ENCODE measurements at places on chromosomes 16 and 17. TPM values are rescaled to one million over a fixed set of nuclear protein-coding genes. Genes with fewer than 3 reads are reported as not detected.

DNA sequence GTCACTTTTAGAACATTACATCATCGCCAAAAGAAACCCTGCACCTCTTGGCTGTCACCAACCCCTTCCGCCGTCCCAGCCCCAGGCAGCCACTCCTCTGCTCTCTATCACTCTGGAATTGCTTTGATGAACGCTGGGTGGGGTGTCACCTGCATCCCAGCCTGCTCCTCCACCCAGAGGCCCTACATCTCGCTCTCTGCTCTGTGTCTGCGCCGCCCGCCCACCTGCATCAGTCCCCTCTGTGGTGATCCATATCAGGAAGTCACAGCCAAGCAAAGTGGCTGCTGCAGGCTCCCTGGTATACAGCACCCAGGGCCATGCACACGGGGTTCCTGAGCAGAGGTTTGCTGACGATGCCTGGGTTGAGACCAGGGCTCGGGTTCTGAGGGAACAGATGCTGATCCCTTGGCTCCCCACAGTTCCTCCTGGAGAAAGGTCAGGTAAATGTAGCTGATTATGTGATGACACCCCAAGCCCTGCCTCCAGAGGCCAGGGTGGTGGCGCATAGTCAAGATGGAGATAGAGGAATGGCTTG lies 30.8 kb downstream of the MPRIP start:
- DNase-seq: peak; percentile 30
- H3K36me3 ChIP-seq: no peaks in the 10 kb centered on the region
- no peak overlapping the region for H3K4me3 ChIP-seq
- no peaks in the 10 kb centered on the region for H3K27me3 ChIP-seq
- H3K4me1 ChIP-seq: peaks cover 5% of the 10 kb centered on the region

DNA sequence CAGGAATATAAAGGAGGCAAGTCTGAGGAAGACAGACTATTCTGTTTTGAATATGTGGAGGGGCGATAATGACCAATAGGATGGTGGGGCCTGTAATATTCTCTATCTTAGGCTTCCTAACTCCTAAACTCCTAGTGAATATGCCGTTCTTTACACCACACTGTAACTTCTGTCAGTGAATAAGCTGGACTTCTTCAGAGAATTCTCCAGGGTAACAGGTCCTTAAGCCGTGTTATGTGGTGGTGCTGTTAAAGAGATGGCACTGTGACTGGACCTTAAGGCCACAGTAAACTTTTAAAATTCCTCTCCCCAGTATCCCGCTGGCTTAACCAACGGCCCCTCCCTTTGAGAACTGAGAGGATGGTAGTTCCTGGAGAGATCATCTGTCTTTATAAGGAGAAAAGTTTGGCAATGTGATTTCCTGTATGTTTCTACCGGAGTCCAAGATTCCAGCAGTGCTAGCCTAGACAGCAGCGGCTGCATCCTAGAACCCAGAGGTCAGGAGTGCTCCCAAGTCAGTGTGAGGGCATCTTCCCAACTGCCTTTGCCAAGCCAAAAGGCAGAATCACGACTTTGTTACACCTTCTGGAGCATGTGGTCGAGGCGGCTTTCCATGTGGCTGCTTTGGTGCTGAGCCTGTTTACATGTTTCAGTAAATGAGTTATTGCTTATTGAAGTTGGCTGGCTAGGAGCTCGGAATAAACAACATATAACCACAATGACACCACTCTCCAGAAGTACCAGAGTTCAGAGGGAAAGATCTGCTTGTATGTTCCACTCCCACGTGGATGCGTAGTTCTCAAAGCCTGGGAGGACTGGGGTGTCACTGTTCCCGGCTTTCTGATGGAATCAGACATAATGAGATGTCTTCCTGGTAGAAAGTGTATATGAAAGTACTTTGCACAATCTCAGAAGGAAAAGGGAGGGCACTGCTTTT lies 41.0 kb downstream of the TUBD1 start:
- no peaks in the 10 kb centered on the region for H3K36me3 ChIP-seq
- no peak overlapping the region for H3K4me3 ChIP-seq
- H3K27ac ChIP-seq: peak overlapping the region; percentile 88
- H3K27me3 ChIP-seq: no peaks in the 10 kb centered on the region

GRCh38 chr16:63461248-63461841 lies 1425.1 kb upstream of the CDH8 start:
- no peak overlapping the region for H3K4me3 ChIP-seq
- no peak for DNase-seq
- no peaks in the 10 kb centered on the region for H3K27me3 ChIP-seq

GRCh38 chr17:11302401-11303186 lies 61.6 kb downstream of the SHISA6 start:
- no peaks in the 10 kb centered on the region for H3K36me3 ChIP-seq
- no peak overlapping the region for H3K27ac ChIP-seq
- H3K4me3 ChIP-seq: no peak overlapping the region
- H3K27me3 ChIP-seq: no peaks in the 10 kb centered on the region
- no peak for DNase-seq

DNA sequence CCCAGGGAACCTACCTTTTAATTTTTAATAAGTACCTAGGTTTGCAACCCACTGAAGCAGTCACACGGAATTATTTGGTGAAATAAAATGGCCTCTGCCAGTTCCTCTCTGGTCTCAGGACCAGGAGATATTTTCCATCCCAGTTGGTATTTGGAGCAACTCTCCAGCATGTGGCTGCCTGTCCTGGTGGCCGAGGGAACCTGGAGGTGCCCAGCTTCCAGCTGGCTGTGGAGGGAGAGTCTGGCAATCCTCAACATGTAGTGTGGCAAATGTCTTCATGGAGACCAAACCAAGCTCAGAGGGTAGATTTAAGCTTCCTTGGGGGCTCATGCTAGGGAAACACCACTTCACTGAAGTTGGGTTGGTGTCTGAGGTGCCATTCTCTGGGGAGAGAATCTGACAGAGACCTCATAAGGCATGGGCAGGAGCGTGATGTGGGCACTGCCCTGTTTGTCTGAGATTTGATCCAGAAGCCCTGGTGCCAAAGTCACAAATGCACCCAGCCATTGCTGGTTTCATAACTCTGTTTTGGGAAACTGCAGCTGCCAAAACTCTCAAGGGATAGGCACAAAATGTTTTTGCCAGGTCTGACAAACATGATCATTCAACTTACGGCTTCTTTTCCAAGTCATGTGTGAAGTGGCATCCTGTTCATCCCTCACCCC lies 2.8 kb downstream of the MT1X start:
- H3K27ac ChIP-seq: peak overlapping the region; percentile 81
- H3K4me3 ChIP-seq: peak overlapping the region; percentile 88
- no peaks in the 10 kb centered on the region for H3K27me3 ChIP-seq

DNA sequence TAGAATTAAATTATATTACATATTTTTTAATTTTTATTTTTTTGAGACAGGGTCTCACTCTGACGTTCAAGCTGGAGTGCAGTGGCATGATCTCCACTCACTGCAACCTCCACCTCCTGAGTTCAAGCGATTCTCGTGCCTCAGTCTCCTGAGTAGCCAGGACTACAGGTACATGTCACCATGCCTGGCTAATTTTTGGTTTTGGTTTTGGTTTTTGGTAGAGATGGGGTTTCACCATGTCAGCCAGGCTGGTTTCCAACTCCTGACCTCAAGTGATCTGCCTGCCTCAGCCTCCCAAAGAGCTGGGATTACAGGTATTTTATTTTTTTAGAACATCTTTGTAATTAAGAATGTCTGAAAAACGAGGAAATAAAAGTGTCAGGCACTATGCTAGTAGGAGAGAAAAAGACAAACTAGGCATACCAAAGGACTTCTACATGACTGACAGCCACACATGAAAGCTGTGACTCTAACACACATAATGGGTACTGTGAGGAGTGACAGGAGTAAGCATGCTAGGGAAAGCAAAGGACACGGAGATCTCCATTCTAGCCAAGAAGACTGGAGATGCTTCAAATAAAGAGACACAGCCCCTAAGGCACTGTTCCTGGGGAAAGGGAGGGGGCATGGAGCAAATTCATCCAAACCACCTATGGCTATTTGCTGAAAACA lies 7.3 kb downstream of the GNA13 start:
- no peaks in the 10 kb centered on the region for H3K36me3 ChIP-seq
- no peak for DNase-seq
- no peaks in the 10 kb centered on the region for H3K27me3 ChIP-seq
- no peaks in the 10 kb centered on the region for H3K4me1 ChIP-seq
- no peak overlapping the region for H3K27ac ChIP-seq

DNA sequence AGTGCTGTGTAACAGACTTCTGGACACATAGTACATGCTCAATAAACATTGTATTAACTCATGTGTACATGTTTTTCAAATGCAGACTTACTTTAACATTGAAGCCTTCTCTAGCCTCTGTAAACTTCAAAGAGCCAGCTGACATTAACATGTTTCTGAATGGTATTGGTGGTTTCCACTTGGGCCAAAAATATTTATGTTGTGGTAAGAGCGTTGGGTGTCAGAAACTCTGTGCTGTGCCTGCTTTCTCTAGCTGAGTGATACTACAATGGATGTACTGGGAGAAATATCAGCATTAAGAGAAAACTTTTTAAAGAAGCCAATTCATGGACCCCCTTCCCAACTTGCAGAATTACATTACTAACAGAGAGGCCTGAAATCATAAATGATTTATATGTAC lies 1951.7 kb downstream of the TP53TG3F start:
- H3K4me1 ChIP-seq: no peaks in the 10 kb centered on the region
- DNase-seq: no peak
- H3K27me3 ChIP-seq: no peaks in the 10 kb centered on the region
- H3K27ac ChIP-seq: no peak overlapping the region

DNA sequence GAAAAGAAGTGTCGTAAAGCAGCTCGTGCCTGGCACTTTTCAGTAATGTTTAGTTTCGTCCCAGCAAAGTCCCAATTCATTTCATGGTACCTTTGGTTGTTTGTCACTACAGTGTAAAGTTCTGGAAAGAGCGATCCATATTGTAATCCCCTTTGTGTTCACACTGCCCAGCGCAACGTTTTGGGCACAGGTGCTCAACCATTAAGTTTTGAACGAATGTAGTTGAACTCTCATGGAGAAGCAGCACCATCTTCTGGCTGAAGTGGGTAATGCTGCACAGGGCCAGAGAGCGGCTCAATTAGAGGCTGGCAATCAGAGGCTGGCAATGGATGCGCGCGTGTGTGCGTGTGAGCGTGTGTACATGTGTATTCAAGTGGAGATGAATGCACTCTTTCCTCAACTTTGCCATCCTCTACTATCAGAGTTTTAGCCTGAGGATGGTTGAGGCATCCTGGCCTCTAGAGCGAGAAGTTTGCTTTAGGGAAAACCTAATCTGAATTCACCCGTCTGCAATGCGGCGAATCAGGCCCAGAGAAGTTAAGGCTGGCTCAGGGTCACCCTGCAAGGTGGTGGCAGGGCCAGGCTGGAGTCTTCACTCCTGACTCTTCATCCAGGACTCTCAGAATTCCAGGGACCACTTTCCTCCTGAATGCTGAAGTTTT lies 29.9 kb downstream of the DYNLL2 start:
- H3K27me3 ChIP-seq: no peaks in the 10 kb centered on the region
- DNase-seq: peak; percentile 70
- H3K27ac ChIP-seq: no peak overlapping the region

DNA sequence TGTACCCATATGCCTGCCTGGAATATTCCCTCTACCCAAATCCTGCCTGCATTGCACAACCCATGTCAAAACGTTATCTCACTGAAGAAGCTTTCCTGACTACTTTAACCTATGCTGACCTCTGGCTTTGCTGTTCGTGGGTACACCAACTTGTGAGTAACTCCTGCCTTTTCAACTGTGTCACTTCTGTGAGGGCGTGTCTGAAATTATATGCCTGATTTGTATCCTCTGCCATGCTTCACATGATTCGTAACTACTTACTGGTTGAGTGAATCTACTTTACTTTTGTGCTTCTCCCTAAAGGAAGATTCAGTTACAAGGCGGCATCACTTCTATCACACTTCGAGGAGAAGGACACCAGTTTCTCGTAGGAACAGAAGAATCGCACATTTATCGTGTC lies 33.3 kb upstream of the USP43 start:
- H3K27ac ChIP-seq: no peak overlapping the region
- H3K36me3 ChIP-seq: no peaks in the 10 kb centered on the region
- H3K4me1 ChIP-seq: no peaks in the 10 kb centered on the region
- no peaks in the 10 kb centered on the region for H3K27me3 ChIP-seq

DNA sequence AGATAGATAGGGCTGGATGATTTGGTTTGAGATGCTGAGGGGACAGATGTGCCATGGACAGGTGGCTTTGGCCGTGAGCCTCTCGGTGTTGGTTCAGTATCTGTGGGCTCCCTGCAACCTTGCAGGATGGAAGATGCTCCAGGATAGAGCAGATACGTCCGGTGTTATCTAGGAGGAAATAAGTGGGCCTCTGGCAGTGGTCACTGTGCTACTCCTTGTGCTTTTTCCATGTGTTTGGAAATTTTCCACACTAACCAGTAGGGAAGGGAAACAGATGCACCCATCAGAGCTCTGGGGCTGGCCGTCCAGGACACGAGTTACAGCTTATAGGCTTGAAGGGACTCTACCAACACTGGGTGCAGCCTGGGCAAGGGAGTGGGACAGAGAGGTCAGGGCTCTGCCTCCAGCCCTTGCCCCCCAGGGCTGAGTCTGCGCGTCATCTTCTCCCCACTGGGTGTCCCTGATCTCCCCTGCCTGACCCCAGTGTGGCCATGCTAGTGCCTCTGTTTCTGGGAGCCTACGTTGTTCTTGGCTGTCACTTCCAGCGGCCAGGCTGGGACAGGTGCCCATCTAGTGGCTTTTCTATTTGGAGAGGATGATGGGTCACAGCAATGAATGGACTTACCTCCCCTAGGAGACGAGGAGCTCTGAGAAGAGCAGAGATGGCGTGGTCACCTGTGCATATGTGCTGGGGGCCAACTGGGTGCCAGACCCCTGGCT lies 166.9 kb downstream of the SEC14L1 start:
- no peaks in the 10 kb centered on the region for H3K36me3 ChIP-seq
- no peak for DNase-seq
- H3K27me3 ChIP-seq: no peaks in the 10 kb centered on the region
- no peak overlapping the region for H3K27ac ChIP-seq
- H3K4me3 ChIP-seq: no peak overlapping the region
- H3K4me1 ChIP-seq: peaks cover 7% of the 10 kb centered on the region

DNA sequence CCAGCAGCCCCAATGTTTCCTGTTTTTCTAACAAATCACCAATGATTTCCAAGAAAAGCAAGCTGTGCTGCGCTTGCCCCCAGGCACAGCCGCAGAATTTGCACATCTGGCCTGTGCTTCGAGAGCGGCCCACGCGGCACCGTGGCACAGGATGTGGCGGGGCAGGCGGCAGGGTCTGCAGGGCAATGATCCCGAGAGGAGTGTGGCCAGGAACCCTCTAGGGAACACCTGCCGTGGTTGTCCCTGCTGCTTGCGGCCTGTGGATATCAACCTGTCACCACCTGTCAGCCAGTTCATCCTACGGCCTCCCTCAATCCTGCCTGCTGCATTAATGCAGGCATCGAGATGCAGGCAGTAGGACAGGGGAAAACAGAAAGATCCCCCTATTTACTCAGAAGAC lies 24.0 kb downstream of the PIK3R5 start:
- H3K27ac ChIP-seq: no peak overlapping the region
- DNase-seq: no peak
- H3K4me1 ChIP-seq: no peaks in the 10 kb centered on the region
- no peaks in the 10 kb centered on the region for H3K27me3 ChIP-seq

The ICAM2 gene
- 26.1 TPM for total RNA-seq

The SMARCD2 gene
- total RNA-seq: 142 TPM

The DHRS7B gene
- 64.0 TPM for total RNA-seq

The OR1A1 gene
- not detected for total RNA-seq

The ITGAL gene
- total RNA-seq: 5.7 TPM

The DBNDD1 gene
- 3.7 TPM for total RNA-seq
